ENCODE measurements at places on chromosomes 4 and X.

DNA sequence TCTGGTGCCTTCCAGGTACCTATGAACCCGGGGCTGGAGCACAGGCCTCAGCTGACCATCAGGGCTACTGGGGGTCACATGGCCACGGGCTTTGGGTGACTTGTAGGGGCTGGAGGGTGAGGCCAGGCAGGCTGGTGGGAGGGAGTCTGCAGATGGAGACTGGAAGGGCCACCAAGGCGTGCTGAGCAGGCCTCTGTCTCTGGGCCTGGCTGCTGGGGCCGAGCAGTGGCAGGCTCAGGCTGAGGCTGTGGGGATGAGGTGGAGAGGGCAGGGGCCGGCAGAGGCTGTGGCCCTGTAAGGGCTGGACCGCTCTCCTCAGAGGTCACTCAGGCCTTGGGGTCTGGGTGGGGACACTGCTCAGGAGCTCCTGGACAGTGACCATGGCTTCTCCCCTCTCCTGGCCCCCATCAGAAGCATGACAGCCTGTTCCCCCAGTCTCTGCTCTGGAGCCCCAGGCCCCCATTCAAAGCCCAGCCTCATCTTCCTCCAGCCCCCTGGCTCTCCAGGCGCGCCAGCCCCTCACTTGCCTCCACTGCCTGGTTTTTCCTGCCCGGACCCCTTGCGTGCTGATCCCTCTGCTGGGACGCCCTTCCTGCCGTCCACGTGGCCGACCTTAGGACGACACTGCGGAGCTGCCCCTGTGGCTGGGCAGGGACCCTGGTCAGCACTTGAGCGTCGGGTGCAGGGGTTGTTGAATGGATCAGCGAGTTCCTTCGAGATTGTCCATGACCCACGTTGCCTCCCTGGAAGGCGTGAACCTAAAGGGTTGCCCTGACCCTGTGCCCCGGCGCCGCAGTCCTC, 11.1 kb upstream of the NAT8L start:
- DNase-seq = no peak

GRCh38 chrX:19840899-19841648, 46.3 kb downstream of the SH3KBP1 start:
- DNase-seq = no peak

DNA sequence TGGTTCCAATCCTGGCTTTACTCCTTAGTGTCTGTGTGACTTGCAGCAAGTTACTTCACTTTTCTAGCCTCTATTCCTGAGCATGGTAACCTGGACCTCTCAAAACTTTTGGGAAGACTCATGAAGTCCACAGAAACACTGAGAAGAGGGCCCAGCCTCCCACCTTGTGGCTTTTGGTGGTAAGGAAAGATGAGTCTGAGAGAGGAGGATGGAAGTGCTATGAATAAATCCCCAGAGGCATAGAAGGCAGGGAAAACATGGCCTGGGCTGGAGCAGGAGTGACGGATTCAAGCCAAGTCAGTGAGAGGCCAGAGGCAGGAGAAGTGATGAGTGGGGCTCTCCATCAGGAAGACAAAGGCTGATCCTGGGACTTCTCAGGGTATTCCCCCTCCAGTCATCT, 10.9 kb upstream of the MAGEA4 start:
- no peak for DNase-seq

- DNase-seq = no peak
Observed at GRCh38 chrX:10518073-10518472, 102.3 kb downstream of the MID1 start.

Data from GM12891 (cell line).